ENCODE measurements at places on chromosomes 3 and 15.

- DNase-seq, result no peak
These were observed 302.9 kb upstream of the LRRFIP2 start for GRCh38 chr3:37477275-37477674.

- DNase-seq, result no peak
These were observed 361.9 kb upstream of the TRIM42 start for GRCh38 chr3:140315955-140316354.

DNA sequence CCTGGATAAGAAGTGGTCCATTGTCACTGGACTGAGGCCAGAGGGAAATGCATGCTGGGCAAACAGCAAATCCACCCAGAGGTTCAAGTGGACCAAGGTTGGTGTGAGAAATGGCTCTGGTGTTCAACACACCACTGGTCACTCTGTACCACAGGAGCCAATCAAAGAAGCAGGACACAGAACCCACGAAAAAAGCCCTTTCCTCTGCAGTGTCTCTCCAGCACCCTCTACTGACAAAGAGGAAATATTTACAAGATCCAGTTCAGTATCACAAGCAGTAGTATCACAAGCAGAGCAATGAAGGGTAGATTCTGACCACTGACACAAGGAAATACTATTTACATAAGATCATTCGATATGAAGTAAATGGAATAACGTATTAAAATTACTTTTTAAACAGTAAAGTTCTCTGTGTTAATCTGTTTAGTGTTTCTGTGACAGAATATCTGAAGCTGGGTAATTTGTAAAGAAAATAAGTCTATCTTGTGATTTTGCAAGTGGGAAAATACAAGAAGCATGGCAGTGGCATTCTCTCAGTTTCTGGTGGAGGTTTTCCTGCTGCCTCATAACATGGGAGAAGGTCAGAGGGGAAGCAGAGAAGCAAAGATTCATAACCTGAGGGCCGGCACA, 390.7 kb downstream of the EFHB start:
- DNase-seq, result no peak

- peak; percentile 55 for DNase-seq
These were observed 118.7 kb downstream of the RPL22L1 start for GRCh38 chr3:170751083-170751898.

DNA sequence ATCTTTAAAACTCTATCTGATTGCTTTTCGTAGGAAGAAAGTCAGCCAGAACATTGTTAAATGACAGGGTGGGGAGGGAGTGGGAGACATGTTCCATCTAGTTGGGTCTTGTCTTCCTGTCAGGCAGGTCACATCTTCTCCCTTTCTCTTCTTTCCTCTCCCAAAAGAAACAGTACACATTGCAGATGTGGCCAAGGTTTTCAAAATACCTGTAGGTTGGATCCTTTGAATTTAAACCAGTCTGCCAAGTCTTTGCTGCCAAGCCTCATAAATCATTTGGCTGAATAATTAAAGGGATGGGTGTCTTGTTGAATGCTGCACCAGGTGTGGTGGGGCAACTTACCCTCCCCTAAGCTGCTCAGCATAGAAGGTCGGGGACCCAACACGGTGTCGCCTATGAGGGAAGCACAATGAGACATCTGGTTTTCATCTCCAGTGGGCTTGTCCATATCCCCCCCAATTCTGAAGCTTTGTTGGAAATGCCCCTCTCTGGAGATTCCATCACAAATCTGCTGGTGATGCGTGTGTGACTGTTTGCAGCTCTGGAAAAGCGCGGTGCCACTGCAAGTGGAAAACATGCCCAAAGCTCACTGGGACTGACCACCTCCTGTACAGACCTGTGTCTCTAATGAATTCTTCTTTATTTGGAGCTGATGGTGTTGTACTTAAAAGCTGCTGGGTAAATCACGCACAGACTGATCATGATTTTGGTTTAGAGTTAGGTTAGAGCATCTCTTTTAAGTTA, 112.6 kb downstream of the FILIP1L start:
- DNase-seq, result no peak

GRCh38 chr3:12818773-12819172, 22.3 kb downstream of the CAND2 start:
- no peak for DNase-seq

GRCh38 chr15:83164111-83164770, 43.4 kb downstream of the HDGFL3 start:
- no peak for DNase-seq

DNA sequence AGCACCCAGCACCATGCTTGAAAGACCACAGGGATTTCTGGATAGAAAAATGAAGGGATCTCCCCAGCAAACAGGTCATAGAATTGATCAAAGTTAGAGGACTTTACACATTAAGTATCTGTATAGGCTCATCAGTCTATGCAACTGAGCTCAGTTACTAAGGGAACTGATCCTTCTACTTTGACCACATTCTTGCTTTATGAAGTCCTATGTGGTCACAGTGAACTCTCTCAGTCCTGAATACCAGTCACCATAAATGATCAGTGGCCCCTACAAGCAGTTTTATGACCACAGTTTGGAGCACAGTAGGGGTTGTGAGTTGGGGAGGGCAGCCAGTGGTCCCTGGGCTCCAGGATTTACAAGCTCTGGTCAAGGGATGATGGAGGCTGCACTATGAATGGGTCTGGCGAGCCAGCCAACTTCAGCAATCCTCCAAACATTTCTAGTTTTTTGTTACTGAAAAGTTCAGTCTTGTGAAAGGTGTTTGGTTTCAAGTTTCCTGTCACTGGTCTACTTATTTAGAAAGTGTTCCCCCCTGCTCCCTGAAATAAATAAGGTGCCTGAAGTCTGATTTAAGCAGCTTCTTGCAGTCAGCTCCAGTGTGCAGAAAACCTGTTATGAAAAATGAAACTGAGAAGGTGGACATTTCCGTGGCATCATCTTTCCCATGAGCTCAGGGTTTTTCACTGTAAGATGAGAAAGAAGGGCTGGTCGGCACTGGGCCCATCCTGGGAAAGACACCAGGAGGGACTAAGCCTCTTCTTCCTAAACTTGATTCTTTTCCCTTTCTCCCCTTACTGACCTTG, 75.5 kb downstream of the DAPK2 start:
- DNase-seq, result no peak

- no peak for DNase-seq
These were observed 12.8 kb upstream of the GATA2 start for GRCh38 chr3:128505771-128506170.

DNA sequence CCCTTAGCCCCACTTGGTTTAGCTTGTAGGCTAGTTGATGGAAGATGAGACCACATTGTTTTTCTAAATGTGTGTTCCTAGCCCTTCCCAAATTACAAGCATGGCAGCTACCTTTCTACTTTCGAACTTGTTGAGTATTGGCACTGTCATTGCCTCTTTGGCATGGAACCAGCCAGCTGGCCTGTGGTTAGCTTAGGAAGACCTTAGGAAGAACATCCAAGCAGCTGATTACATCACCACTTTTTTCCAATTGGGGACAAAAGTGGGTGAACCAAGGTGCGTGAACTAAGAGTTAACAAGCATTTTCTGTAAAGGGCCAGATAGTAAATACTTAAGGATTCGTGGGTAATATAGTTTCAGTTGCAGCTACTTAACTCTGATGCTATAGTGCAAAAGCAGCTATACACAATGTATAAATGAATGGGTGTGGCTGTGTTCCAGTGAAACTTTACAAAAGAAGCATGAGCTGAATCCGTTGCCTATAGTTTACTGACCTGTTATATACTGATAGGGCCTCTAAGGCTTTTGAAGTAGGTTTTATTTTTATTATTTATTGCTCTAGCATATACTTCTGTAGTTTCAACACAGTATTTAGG, 8.5 kb downstream of the KLHL18 start:
- no peak for DNase-seq

GRCh38 chr3:100798012-100798411, 88.7 kb downstream of the TFG start:
- no peak for DNase-seq

- no peak for DNase-seq
These were observed 142.9 kb downstream of the ATG7 start for GRCh38 chr3:11415099-11415498.

- DNase-seq, result no peak
These were observed 10.6 kb upstream of the SH3BP5 start for GRCh38 chr3:15342945-15343344.

DNA sequence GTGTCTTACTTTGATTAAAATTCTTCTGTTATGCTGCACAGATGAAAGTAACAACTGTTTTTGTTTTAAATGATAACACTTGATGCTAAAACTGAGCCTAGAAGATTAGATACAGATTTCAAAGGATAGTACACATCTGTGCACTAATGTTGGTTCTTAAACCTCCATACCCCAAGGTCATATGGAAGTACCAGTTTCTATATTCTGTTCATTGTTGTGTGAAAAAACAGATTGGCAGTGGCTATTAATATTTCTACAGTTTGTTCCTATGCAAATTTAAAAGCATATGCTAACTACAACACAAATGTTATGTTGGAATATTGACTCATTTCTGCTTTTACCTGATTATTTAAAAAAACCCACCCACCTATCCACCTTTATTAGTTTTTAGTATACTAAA, 32.0 kb upstream of the GBE1 start:
- no peak for DNase-seq

- DNase-seq, result no peak
These were observed 284 bp upstream of the TSC22D2 start for GRCh38 chr3:150407808-150408220.

GRCh38 chr3:127982155-127982554, 67.1 kb downstream of the KBTBD12 start:
- DNase-seq, result no peak
